ENCODE measurements at places on chromosomes 13 and 19. TPM values are rescaled to one million over a fixed set of nuclear protein-coding genes. Genes with fewer than 3 reads are reported as not detected.

Gene CCDC8
- total RNA-seq, result 23.9 TPM

Gene CBY2
- total RNA-seq, result not detected

Gene GPR12
- 0.14 TPM for total RNA-seq

Gene KLK12
- total RNA-seq, result not detected

Gene C13orf42
- total RNA-seq, result not detected

Gene SNRNP70
- 303 TPM for total RNA-seq

Gene VMAC
- total RNA-seq, result 0.89 TPM

Gene PTH2
- total RNA-seq, result not detected

Gene CABP5
- not detected for total RNA-seq

GRCh38 chr19:52599241-52599640 is 29.2 kb downstream of the ZNF701 start:
- H3K27ac ChIP-seq, result no peak overlapping the region
- no peak overlapping the region for H3K4me3 ChIP-seq
- no peaks in the 10 kb centered on the region for H3K27me3 ChIP-seq

GRCh38 chr13:44198826-44199225 is 174.8 kb upstream of the SERP2 start:
- no peaks in the 10 kb centered on the region for H3K27me3 ChIP-seq
- H3K36me3 ChIP-seq, result peaks cover 2% of the 10 kb centered on the region
- no peak for DNase-seq
- no peak overlapping the region for H3K4me3 ChIP-seq
- H3K27ac ChIP-seq, result no peak overlapping the region
- H3K4me1 ChIP-seq, result no peaks in the 10 kb centered on the region

DNA sequence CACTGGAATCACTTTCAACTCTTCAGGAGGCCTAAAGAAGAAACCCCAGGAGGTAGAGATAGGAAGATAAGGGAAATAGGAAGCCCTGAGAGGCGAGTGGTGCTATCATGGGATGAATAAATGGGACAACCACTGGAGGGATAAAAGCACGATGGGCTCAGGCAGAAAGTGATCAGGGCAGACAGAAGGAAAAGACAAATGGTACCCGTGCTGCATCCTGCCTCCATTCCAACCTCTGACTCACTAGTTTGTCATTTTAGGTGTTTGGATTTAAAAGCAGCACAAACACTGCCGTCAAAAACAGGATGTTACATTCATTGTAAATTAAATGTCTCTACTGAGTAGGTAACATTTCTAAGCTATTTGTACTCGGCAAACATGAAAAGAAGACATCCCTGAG is 314.3 kb upstream of the HTR2A start:
- peaks cover 2% of the 10 kb centered on the region for H3K36me3 ChIP-seq
- no peak for DNase-seq
- H3K27ac ChIP-seq, result no peak overlapping the region
- no peaks in the 10 kb centered on the region for H3K27me3 ChIP-seq
- H3K4me3 ChIP-seq, result no peak overlapping the region

- no peaks in the 10 kb centered on the region for H3K4me1 ChIP-seq
- H3K36me3 ChIP-seq, result peaks cover 2% of the 10 kb centered on the region
- no peak for DNase-seq
- no peak overlapping the region for H3K27ac ChIP-seq
- H3K4me3 ChIP-seq, result no peak overlapping the region
These were observed 894.2 kb upstream of the ATXN8OS start for GRCh38 chr13:69213396-69213795.

DNA sequence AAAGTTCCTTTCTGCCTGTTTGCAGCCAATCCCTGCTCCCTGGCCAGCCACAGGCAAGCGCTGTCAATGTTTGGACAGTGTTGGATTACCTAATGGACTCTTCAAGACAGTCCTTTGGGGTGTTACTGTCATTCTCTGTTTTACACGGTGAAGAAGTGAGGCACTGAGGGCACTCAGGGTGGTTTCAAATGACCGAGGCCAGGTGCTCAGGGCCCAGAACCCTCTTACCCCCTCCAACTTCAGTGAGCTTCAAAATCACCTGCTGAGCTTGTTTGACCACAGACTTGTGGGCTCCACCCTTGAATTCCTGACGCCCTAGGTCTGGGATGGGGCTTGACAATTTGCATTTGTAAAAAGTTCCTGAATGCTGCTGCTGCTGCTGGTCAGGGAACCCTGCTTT is 97.9 kb downstream of the GGACT start:
- H3K27ac ChIP-seq, result no peak overlapping the region
- no peak overlapping the region for H3K4me3 ChIP-seq
- peaks cover 19% of the 10 kb centered on the region for H3K4me1 ChIP-seq

- H3K4me3 ChIP-seq, result no peak overlapping the region
- no peak overlapping the region for H3K27ac ChIP-seq
- DNase-seq, result no peak
- peaks cover 20% of the 10 kb centered on the region for H3K36me3 ChIP-seq
These were observed 19.9 kb upstream of the ARGLU1 start for GRCh38 chr13:106587787-106588186.

DNA sequence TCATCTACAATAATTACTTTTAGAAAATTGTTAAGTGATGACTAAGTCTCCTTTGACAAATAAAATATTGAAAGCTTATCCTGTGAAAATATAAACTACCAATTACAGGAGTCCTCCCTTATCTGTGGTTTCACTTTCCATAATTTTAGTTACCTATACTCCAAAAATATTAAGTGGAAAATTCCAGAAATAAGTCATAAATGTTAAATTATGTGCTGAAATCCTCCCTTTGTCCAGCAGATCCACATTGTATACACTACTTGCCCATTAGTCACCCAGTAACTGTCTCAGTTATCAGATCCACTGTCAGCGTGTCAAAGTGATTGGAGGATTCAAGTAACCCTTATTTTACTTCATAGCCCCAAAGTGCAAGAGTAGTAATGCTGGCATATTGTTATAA is 98.1 kb downstream of the SERP2 start:
- no peak overlapping the region for H3K27ac ChIP-seq
- no peaks in the 10 kb centered on the region for H3K27me3 ChIP-seq
- H3K36me3 ChIP-seq, result no peaks in the 10 kb centered on the region
- peaks cover 8% of the 10 kb centered on the region for H3K4me1 ChIP-seq
- no peak for DNase-seq

- no peak for DNase-seq
- H3K27ac ChIP-seq, result no peak overlapping the region
- no peaks in the 10 kb centered on the region for H3K27me3 ChIP-seq
- H3K4me1 ChIP-seq, result no peaks in the 10 kb centered on the region
- no peak overlapping the region for H3K4me3 ChIP-seq
These were observed 1.5 kb upstream of the GZMM start for GRCh38 chr19:542173-542866.

DNA sequence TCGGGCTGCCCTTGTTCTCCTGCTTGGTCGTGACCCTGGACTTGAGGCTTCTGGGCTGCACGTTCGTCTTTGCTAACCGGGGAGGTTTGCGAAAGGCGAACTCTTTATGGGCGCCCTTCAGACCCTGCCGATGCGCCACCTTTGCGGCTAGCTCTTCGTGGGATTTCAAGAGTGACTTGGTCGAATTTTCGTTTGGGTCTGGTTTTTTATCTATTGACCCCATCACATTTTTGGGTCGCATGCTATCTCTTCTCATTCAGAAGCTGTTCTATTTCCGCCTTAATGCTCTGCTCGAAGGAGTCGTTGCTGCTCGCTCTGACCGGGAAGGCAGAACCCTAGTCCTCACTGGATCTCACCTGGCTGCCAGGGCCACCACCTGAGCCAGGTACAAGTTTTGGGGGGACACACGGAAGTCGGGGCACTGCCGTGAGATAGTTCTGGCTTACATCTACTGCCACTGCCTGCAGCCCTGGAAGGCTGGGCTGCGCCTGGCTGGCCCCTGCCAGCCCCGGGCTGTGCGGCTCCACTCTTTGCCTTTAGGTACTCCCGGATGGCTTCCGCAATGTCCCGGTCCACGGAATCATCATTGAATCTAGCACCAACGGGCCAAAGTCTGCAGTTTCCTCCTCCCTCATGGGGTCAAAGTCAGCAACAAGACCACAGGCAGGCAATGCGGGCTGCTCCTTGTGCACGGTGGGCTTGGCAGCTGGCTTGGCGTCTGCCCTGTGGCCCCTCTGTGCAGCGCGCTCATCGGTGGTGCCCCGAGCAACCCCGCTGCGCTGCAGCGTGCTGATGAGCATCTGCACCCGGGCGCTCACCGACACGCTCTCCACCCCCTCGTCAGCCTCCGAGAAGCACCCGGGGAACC is 16.2 kb downstream of the RB1 start:
- no peaks in the 10 kb centered on the region for H3K4me1 ChIP-seq
- peak overlapping the region; percentile 62 for H3K27ac ChIP-seq
- no peak for DNase-seq
- no peak overlapping the region for H3K4me3 ChIP-seq

DNA sequence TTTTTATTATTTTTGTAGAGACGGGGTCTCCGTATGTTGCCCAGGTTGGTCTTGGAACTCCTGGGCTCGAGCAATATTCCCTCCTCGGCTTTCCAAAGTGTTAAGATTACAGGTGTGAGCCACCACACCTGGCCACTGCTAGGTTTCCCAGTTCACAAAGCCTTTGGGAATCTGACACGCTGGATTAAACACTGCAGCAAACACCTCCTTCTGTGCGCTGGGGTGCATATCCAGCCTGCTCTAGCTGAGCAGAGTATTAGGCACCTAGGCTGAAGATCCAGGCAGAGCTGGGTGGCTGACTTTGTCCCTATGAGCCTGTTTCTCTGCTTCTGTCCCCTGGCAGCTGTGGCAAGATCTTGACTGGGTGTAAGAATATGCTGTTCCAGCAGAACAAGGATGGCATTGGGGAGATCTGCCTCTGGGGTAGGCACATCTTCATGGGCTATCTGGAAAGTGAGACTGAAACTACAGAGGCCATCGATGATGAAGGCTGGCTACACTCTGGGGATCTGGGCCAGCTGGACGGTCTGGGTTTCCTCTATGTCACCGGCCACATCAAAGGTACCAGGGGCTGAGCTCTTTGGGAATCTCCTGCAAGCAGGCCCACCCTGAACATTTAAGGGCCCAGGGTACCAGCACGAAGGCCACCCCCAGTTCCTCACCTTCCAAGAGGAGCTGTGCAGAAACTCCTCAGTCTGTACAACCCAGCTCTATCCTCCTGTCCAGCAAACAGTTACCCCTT is 49.8 kb downstream of the ACSBG2 start:
- H3K27ac ChIP-seq, result no peak overlapping the region
- peaks cover 15% of the 10 kb centered on the region for H3K27me3 ChIP-seq

DNA sequence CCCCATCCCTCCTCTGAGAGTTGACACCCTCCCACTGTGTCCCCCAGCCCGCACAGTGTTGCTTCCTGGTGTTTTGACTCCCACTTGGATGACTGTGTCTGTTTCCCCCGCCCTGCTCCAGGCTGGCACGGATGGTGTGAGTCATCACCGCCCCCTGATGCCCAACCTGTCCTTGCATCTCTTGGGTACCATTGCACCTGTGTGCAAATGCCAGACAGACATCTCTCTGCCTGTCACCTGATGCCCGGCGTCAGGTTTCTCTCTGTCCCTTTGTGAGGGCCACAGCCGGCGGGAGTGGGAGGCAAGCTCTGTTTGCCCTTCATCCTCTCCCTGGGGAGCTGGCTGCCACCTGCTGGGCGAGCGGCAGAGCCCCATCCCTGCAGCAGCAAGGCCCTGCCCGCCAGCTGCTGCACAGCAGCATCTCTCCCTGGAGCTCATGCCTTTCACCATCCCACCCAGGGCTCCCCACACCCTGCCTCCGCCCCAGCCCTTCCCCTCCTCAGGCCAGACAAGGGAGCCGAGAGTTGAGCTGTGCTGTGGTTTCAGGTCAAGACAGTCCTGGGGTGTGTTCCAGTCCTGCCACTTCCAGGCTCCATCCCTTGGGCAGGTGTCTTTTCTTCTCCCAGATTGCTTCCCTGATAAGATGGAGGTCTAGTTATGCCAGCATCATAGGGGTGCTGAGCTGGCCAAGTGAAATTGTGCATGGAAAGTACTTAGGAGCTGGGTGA is 29.7 kb downstream of the NKPD1 start:
- peaks cover 7% of the 10 kb centered on the region for H3K4me1 ChIP-seq
- no peak overlapping the region for H3K4me3 ChIP-seq
- no peaks in the 10 kb centered on the region for H3K36me3 ChIP-seq
- DNase-seq, result no peak
- H3K27ac ChIP-seq, result no peak overlapping the region

GRCh38 chr13:44487989-44488388 is 88.1 kb downstream of the TSC22D1 start:
- peaks cover 4% of the 10 kb centered on the region for H3K4me1 ChIP-seq
- DNase-seq, result no peak
- no peak overlapping the region for H3K4me3 ChIP-seq
- no peak overlapping the region for H3K27ac ChIP-seq

GRCh38 chr13:99805361-99805760 is 166.2 kb downstream of the ZIC5 start:
- H3K36me3 ChIP-seq, result no peaks in the 10 kb centered on the region
- H3K27me3 ChIP-seq, result no peaks in the 10 kb centered on the region
- no peak for DNase-seq
- H3K4me3 ChIP-seq, result no peak overlapping the region
- peaks cover 39% of the 10 kb centered on the region for H3K4me1 ChIP-seq

- no peak overlapping the region for H3K4me3 ChIP-seq
- no peak for DNase-seq
- peaks cover 9% of the 10 kb centered on the region for H3K27me3 ChIP-seq
- H3K36me3 ChIP-seq, result no peaks in the 10 kb centered on the region
- H3K4me1 ChIP-seq, result no peaks in the 10 kb centered on the region
These were observed 41.1 kb upstream of the MRI1 start for GRCh38 chr19:13723206-13723605.

All from neural crest cell (in vitro differentiated cells).